PC-3 (cell line): ENCODE measurements at places on chromosomes 12 and 14. TPM values are rescaled to one million over a fixed set of nuclear protein-coding genes. Genes with fewer than 3 reads are reported as not detected.

Gene C12orf54
- not detected in 2 replicates for total RNA-seq

Gene NINJ2
- total RNA-seq: not detected in 2 replicates

Gene PNP
- 108 and 118 TPM in 2 replicates for total RNA-seq

Gene FAR2
- total RNA-seq: 10.2 and 13.5 TPM in 2 replicates

Gene TRHDE
- total RNA-seq: 16.5 and 17.7 TPM in 2 replicates

Gene KRT78
- 0.12 and 0.15 TPM in 2 replicates for total RNA-seq

DNA sequence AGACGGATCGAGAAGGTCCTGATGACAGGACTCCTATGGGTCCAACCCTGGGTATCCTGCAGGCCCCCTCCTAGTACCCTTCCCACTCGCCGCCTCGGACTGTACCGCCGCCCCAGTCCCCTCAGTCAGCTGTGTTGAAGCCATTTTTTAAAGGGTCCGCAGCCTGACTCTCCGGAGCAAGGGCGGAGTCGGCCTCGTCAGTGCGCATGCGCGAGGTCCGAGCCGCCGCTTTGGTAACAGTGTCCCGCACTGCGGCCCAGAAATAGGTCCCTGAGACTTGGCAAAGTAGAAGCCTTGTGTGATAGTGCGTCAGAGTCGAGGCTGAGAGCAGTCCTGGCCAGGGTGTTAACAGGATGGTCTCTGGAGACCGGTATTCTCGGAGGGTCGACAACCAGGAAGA, 769.0 kb upstream of the ALG10B start:
- no peak for DNase-seq

DNA sequence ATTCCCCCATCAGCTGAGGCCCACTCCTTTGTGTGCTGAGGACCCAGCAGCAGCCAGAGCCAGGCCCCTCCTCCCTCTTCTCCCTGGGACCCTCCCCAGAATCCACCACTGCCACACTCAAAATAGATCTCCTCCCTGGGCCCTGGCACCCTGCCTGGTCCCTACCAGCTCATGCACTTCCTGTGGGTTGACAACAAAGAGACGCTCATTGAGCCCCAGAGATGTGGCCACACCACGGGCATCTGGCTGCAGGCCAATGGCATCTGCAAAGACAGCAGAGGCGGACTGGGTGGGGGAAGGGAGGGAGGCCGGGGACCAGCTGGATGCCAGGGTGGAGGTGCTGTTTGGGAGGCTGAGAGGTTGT, 16.0 kb upstream of the ENDOU start:
- DNase-seq: peak; percentile 72

DNA sequence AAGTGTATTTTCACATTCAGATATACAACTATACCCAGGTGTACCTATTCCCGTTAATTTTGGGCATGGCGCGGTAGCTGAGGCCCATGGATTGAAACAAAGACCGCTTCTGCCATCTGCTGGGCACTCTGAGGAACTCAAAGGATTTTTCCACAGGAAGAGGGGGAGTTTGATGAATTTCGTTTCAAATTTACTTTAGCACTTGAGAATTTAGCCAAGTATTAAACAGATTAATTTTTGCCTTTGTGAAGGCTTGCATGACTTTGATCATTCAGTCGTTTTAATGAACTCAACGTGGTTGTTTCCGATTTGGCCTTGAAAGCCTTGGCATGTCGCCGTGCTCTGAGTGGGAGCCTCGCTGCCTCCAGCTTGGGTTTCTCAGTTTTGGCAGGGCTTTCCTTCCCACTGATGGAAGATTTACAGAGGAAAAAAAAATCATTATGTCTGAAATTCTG, 153.2 kb upstream of the DDHD1 start:
- peak; percentile 69 for DNase-seq

DNA sequence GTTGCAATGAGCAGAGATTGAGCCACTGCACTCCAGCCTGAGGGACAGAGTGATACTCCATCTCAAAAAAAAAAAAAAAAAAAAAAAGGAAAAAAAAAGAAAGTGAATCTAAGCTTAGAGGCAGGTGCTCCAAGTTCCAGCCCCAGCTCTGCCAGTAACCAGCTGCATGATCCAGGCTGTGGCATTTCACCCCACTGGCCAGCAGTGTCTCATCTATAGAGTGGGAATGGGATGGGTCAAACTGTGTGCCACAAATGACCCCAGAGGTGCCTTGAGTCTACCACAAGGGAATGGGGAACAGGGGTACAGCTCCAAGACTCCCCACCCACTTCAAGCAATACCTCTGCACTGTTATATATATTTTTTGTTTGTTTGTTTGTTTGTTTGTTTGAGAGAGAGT, 5.0 kb downstream of the PLEKHD1 start:
- DNase-seq: no peak

DNA sequence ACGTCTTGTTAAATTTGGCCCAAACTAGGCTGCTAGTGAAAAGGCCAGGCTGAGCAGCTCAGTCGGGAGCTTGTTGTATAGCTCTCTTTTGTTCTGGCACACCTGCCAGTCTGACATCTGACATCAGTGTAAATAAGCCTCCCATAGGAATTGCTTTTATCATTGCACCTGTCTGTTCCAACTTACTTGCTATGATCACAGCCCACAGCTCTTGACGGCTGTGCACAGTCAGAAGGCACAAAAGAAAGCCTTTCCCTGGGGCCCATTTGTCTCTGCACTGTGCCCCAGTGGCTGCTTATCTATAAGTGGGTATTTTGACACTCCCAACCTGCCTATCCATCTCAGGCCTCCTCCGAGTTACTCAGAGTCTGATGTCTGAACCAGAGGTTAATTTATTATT, 324.5 kb downstream of the NUAK1 start:
- DNase-seq: no peak

DNA sequence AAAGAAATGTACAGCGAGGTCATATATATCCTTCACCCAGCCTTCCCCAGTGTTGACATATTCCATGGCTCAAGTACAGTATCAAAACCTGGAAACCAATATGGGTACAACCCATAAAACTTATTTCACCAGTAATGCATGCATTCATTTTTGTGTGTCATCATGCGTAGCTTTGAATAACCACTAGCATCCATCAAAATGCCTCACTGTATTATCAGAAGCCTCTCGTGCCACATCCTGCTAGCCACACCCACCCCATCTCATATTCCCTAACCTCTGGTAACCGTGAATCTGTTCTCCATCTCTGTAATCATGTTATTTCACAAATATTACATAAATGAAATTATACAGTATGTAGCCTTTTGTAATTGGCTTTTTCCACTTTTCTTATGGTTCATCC, 314.3 kb downstream of the RAD51B start:
- DNase-seq: no peak

GRCh38 chr12:104792570-104792969, 165.5 kb downstream of the SLC41A2 start:
- peak; percentile 94 for DNase-seq

GRCh38 chr12:57498132-57498502, 10.2 kb downstream of the MARS1 start:
- DNase-seq: no peak

GRCh38 chr12:79885911-79886490, 48.9 kb downstream of the PPP1R12A start:
- no peak for DNase-seq

GRCh38 chr12:113582521-113583218, 111.0 kb upstream of the LHX5 start:
- peak; percentile 27 for DNase-seq
